Skin of body (tissue), 3 donors: ENCODE measurements at places on chromosomes 16 and 17.

DNA sequence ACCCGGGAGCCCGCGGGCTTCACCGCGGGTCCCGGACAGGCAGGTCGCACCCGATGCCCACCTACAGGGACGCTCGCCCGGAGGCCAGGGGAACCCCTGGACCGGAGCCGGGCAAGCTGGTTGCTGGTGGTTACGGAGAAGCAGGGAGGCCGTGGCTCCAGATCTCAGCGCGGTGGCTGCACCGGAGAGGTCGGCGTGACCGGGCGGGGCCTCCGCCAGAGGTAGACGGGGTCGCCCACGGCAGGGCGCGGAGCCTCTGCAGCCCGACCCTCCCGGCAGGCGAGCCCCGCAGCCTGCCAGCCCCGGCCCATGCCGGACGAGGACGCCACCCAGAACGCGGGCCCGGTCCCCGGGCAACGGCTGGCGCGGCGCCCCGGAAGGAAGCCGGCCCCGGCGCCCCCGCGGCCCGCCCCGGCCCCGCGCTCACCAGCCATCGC lies 341 bp downstream of the PCYT2 start:
- DNase-seq: no peak

GRCh38 chr16:71432906-71433305 lies 8.9 kb downstream of the TLE7 start:
- no peak for DNase-seq

DNA sequence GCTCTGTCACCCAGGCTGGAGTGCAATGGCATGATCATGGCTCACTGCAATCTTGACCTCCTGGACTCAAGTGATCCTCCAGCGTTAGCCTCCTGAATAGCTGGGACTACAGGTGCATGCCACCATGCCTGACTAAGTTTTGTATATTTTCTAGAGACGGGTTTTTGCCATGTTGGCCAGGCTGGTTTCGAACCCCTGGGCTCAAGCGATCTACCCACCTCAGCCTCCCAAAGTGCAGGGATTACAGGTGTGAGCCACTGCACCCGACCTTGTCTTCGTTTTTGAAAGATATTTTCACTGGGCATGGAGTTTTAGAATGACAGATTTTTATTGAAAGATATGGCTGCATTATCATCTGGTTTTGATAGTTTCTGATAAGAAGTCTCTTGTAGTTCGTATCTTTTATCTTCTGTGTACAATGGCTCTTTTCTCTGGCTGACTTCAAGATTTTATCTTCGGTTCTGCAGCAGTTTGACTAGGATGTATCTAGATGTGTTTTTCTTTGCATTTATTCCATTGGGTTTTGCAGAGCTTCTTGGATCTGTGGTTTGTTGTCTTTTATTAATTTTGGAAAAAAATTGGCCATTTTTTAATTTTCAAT lies 14.6 kb downstream of the ADGRG5 start:
- no peak for DNase-seq

DNA sequence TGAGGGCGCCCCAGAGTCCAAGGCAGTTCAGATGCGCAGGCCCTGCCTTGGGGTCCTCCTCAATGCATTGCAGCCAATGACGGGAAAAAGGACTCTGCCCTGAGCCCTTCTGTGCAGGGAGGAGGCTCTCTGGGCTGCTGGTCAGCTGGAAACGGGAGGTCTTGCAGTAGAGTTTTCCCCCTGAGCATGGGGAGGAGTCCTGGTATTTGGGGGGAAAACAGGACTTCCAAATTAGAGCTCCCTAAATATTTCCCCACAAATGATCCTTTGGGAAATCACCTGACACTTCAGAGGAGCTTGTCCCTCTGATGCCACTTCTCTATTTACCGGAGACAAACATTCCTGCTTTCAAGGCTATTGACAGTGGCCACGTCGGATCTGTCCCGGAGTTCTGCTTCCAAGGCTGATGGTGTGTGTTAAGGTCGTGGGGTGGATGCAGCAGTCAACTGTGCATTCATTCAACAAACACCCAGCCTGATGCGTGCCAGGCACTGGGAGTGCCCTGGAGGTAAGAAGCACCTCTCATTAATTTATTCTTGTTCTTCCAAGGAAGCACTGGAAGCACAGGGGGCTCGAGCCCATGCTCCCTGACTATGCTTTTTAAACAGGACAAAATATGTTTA lies 73.0 kb upstream of the DNAH17 start:
- no peak for DNase-seq

- no peak for DNase-seq
These were observed 5.5 kb downstream of the ODF4 start for GRCh38 chr17:8345052-8345690.

GRCh38 chr16:841455-842060 lies 41.0 kb upstream of the GNG13 start:
- DNase-seq: no peak

DNA sequence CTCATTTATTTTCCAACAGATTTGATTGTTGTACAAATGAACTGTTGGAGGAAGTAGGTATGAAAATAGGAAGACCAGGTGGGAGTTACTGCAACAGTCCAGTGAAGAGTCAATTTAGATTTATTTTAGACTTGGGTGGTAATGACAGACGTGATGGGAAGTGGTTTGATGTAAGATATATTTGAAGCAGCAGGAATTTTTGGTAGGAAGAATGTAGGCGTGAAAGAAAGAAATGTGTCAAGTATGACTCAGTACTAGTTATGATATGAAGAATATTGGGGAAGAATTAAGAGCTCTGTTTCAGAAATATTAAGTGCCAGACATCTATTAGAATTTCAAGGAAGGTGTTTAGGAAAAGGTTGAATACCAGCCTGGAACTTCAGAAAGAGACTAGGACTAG lies 247.9 kb upstream of the AXIN2 start:
- no peak for DNase-seq

GRCh38 chr16:31409433-31409832 lies 16.3 kb downstream of the ITGAD start:
- no peak for DNase-seq

DNA sequence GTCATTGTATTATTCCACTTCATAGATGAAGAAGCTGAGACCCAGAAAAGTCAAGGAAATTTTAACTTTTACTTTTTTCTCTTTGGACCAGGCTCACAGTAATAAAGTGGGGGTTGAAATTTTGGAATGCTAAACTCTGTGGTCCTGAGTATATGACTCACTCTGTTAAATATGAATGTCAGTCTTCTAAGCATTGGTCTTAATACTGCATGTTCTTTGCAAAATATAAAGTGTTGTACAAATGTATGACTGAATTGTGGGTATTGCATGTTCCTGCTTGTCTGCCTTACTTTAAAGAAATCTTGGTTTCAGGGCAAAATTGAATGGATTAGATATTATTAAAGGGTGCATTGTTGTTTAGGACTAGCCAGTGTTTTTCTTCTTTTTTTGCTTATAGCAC lies 950.8 kb upstream of the GOT2 start:
- DNase-seq: no peak

- DNase-seq: no peak
These were observed 160.3 kb downstream of the RPTOR start for GRCh38 chr17:80704894-80705293.

GRCh38 chr17:63753215-63753614 lies 11.6 kb upstream of the STRADA start:
- DNase-seq: no peak

DNA sequence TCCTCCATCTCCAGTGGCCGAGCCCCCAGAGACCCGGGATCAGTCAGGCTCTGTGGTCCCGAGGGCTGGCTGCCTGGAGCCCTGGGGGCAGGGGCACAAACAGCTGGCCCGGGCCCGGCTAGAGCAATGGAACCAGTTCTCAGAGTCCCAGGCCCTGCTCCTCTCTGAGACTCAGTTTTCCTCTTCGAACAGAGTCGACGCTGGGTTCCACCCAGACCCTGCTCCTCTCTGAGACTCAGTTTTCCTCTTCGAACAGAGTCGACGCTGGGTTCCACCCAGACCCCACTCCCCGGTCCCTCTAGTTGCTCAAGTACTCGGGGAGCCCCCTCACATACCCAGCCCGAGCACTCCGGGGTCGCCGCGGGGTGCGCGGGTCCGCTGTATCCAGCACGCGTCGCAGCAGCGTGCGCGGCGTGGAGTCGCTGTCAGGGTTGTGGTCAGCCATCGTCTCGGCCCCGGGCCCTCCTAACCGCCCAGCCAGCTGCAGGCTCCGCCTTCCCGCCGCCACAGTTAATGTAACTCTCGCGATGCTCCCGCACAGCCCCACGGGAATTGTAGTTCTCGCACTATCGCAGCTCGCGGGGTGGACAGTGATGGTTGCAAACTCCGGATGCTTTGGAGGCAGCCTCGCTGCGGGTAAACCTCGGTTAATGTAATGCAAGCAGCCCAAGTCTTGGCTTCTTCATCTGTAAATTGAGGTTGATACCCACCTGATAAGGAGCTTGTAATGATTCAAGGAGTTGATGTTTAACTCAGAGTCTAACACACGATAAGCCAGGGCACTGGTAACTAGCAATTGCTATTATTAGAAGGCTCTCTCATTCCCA lies 8.5 kb upstream of the THAP11 start:
- peak; percentile 89 for DNase-seq

GRCh38 chr16:90008708-90009145 lies 10.5 kb downstream of the DBNDD1 start:
- DNase-seq: no peak

GRCh38 chr16:10037751-10038150 lies 144.5 kb downstream of the GRIN2A start:
- DNase-seq: no peak

- no peak for DNase-seq
These were observed 62.3 kb upstream of the PHOSPHO1 start for GRCh38 chr17:49292901-49293300.

DNA sequence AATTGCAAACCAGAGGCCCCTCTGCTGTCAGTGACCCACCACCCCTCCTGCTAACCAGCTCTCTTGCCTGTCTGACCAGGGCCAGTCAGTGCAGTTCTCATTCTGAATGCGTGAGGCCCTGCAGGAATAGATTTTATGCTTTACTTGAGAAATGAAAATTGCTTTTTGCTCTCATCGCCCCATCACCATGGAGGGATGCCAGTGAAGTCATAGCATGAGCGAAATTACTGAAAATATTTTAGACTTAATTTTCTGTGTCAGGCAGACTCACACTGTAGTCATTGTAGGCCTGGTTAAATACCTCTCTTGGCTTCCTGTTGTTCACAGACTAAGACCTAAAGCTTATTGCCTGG lies 490.5 kb upstream of the CDH5 start:
- no peak for DNase-seq

DNA sequence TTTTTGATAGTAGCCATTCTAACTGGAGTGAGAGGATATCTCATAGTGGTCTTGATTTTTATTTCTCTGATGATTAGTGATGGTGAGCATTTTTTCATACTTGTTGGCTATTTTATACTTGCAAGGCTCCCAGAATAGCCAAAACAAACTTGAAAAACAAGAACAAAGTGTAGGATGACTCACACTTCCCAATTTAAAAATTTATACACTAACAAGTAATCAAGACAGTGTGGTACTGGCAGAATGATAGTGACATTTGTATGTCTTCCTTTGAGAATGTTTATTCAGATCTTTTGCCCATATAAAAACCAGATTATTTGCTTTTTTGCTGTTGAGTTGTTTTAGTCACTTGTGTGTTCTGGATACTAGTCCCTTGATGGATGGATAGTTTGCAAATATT lies 17.8 kb downstream of the SPECC1 start:
- DNase-seq: no peak

GRCh38 chr16:11051879-11052808 lies 107.8 kb downstream of the CLEC16A start:
- DNase-seq: no peak

DNA sequence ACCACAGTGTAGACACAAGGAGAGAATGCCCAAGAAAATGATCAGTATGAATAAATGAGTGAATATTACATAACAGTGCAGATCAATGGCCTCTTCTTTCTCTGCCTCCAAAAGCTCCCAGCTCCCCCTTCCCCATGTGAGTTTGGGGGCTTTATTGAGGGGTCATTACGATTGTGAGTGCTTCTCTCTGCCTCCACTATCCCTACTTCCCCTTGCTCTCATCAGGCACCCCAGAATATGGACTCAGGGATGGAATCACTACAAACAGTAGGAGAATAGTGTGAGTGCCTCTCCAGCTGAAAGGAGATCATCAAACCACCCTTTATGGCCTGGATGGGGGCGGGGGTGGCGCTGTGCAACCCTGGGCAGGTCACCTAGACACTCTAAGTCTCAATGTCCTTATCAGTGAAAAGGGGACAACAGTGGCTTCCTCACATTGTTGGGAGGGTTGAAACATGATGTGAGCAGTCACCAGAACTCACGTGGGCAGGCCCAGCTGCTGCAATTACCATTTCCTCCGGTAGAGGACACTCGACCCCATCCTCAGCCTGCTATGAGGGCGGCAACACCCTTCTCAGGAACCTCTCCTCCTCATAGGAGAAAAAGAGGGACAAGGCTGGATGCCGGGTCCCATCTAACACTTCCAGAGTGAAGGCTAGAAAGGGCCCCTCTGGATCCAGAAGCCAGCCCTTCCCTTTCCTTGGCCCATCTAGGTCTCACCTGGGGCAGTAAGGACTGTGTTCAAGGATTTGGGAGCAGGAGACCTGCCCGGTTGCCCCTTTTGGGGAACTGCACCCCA lies 2.1 kb upstream of the EPOP start:
- DNase-seq: peak; percentile 72

DNA sequence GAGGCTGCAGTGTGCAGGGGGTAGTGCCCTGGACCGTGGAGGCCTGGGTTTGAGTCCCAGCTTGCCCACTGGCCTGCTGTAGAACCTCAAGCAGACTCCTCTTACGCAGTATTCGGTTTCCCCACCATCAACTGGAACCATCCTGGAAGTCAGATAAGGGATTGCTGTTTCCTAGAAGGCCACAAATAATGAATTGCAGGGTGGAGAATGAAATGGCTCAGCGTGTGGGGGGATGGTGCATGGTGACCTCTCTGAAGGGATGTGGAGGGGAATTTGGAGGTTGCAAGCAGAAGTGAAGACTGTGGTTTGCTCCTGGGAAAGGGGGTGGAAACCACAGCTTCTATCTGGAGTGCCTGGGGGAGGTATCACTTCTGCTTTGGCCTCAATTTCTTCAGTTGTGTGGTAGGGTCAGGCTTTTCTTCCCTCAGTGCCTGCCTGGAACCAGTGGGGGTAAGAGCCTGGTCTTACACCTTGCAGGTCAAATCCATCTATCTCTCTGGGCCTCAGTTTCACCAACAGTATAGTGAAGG lies 1.7 kb downstream of the ADGRG5 start:
- no peak for DNase-seq

- DNase-seq: no peak
These were observed 308.2 kb downstream of the XYLT1 start for GRCh38 chr16:17162560-17162959.

- DNase-seq: no peak
These were observed 11.4 kb upstream of the CCL1 start for GRCh38 chr17:34374457-34374856.

GRCh38 chr17:82553210-82553930 lies 33.8 kb downstream of the FOXK2 start:
- DNase-seq: no peak

GRCh38 chr17:80113033-80113484 lies 11.7 kb downstream of the GAA start:
- DNase-seq: no peak

DNA sequence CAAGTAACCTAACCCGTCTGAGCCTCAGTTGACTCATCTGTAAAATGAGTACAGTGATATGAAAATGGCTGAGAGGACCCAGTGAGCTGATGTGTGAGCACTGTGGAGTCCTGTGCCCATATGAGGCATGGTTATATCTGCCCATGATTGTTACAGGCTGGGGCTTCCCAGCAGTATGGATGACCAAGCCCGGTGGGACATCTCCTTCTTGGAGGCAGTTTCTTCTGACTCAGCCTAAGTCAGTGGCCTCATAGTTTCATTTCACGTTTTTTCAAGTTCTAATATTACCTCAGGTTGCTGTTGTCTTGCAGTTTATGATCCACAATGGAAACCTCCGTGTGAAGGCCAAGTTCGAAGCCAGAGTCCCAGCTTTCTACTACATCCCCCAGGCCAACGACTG lies 4.8 kb downstream of the ADAP2 start:
- no peak for DNase-seq
